Mesothelial cell of epicardium (in vitro differentiated cells): ENCODE measurements at places on chromosomes 13 and 19.

- no peak for DNase-seq
Measured at GRCh38 chr19:49442354-49442753, 1.0 kb upstream of the SLC17A7 start.

GRCh38 chr19:52237771-52238400 lies 31.5 kb upstream of the ZNF766 start:
- peak; percentile 63 for DNase-seq

- DNase-seq = no peak
Measured at GRCh38 chr19:56736571-56736970, 65.0 kb upstream of the ZNF835 start.

- DNase-seq = no peak
Measured at GRCh38 chr13:23705583-23705982, 135.4 kb downstream of the TNFRSF19 start.

DNA sequence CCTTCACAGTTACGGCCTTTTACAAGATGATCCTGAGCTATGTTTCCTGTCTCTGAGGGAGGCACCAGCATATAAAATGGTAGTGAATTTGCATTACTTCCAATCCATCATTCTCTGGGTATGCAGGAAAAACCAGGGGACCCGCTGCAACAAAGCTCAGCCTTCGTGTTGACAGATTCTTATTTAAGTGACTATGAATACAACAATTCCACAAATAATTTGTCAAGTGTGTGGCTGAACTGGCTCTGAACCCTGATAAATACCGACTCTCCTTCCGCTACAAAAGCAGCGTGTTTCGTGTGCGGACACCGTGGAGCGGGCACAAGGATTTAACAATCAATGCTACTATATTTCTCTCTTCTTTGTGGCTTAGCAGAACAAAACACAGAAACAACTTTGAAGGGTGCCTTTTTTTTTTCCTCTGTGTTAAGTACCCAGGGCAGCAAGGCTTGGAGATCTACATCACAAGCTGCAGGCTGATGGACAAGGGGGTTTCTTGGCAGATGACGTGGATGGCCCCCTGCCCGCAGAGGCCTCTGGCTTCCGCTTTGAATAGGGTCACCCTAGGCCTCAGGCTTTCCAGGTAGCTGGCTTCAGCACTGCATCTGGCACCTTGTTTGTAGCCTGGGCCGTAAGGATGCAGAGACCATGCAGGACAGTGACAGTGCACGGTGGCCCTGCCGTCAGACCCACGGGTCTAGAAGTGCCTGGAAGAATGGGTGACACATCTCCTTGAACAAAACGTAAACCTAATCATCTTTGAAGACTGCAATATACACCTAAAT lies 280.5 kb upstream of the TSHZ3 start:
- peak; percentile 39 for DNase-seq

GRCh38 chr19:45086480-45086879 lies 6.5 kb upstream of the PPP1R37 start:
- no peak for DNase-seq

DNA sequence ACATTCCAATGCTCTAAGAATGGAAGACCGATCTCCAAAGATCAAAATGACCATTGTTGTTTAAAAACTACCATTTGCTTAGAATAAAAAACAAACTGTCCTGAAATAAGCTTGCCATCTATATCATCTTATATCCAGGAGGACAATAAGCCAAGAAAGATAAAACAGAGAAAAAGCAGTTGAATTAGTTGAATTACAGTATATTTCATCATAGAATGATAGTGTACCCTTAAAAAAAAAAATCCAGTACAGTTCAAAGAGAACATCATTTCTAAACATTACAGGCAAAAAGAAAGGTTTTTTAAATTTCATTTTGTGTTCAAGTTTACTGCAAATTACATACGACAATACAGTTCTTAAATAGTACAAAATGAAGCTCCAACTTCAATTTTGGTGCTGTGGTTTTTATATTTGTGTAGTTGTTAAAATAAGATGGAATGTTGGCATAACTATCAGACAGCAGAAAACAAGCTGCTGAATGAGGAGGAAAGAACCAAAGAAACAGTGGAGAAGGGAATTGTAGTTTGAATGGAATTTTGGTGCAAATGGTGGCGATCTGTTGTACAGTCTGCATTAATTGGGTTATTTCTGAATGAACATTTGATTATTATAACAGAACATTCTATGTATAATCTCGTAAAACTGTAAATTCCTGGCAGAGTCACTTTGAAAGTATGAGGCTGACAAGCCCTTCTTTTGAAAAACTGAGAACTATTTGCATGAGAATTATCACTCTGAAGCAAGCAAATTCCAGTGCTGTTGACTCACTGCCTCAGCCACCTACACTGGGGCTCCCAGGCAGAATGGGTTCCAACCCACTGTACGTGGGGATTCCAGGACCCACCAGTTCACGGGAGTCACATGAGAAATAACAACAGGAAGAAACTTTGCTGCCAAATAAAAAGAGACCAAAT lies 37.7 kb downstream of the LHFPL6 start:
- DNase-seq = no peak

DNA sequence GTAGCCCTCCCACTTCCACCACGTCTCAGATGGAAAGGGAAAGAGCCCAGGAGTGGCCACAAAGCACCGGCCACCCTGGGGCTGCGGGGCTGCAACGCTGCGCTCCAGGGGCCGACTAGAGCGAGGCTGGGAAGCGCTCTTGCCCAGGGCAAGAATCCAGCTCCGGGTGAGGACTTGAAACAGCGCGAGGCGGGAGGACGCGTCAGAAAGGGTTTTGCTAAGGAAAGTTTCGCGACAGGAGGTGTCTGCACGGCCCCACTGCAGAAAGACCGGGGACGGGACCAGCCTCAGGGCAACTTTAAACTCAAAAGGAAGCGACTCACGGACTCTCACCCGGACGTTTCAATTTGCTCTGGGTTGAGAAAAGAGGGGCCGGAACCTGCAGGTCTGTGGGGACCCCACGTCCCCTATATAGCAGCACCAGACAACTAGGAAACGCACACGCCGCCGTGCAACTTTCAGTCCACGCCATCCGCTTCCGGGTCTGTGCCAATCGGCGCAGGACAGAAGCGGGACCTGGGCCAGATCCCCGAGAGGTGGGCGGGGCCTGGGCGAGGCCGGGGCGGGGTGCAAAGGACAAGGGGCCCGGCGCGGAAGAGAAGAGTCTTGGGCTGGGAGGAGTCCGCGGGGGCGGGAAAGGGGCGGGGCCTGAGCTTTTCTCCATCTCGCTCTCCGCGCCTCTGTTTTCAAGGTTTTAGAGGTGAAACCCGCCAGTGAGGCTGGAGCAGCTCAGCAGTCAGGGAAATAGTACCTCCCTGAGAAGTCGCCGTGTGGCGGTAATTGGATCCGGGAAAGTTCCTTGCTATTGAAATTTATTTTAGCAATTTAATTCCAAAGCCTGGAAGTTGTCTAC lies at the start of gene ZNF816:
Gene ZNF816 (minus strand): TSS at position 488 of the 853 bp plus-strand sequence. CDS start 6,792 bp downstream, outside the sequence.
- peak; percentile 98 for DNase-seq

DNA sequence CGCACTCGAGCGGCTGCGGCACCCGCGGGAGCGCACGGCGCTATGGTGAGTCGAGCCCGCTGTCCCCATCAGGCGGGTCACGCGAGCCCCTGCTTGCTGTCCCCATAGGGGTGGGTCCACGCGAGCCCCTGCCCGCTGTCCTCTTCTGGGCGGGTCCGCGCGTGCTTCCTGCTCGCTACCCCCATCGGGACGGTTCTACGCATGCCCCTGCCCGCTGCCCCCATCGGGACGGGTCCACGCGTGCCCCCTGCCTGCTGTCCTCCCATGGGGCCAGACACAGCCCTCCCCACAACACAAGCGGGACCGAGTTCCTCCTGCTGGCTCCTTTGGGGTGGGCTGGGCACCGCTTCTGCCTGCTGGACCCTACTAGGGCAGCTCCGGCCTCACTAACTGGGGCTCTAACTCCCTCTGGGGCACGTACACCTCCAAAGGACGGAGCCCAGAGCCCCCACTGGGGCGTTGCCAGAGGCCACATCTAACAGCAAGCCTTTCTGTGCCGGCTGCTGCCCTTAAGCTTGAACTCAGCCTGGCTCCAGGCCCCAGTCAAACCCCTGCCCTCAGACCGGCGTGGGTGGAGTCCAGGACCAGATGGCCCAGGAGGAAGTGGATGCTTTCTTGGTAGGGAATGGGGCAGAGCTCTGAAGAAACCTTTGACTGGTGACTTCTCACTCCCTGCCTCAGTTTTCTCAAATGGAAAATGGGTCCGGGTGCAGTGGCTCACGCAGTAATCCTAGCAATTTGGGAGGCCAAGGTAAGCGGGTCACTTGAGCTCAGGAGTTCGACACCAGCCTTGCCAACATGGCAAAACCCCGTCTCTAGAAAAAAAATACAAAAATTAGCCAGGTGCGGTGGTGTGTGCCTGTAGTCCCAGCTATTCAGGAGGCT lies 722 bp downstream of the COLGALT1 start:
- DNase-seq = no peak

DNA sequence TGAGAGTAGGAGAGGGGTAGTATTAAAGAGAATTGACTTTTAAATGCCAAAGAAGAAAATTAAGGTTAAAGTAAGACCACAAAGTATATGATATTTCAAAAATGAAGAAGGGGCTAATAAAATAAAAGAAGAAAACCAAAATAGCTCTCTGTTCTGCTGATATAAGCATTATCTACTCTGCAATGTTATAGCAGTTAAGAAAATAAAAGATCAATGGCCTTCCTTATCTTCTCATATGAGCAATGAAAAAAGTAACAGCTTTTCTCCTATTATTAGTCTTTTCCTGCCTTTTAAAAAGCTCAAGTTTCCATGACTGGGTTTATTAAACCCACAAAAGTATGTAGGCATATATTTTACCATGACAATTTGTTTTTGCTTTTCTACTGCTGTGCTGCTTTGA lies 126.4 kb downstream of the TBC1D4 start:
- DNase-seq = no peak

DNA sequence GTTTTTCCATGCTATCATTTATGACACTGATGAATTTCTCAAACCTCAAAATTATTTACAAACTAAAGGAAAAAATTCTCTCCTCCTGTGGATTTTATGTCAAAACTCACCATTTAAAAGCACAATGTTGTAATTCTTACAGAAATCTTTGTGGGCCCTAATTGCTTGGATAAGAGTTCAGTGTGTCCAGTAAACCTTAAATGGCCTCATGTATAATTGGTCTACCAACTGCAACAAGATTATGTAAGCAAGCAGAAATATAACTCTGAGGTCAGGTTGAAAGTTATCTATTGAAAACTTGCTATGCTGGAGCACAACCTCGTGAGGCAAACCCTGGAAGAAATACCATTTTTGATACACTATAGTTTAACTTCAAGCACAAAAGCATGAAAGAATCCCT lies 22.0 kb downstream of the VWA8 start:
- DNase-seq = no peak

DNA sequence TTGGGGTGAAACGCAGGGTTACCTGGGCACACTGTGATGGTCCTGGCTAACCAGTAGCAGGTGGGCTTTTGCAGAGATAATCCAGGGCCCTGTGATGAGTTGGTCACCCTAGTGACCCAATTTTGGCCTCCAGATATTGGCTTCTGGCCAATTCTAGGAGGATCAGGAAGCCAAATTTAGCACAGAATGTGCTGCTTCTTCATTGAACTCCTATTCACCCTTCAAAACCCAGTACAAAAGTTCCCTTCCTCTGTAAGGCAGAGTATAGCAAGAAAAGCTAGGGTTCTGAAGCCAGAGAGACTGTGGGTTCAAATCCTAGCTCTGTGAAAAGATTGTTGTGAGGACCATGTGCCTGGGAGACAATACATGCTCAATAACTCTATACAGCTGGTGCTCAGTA lies 70.8 kb downstream of the INSR start:
- no peak for DNase-seq

DNA sequence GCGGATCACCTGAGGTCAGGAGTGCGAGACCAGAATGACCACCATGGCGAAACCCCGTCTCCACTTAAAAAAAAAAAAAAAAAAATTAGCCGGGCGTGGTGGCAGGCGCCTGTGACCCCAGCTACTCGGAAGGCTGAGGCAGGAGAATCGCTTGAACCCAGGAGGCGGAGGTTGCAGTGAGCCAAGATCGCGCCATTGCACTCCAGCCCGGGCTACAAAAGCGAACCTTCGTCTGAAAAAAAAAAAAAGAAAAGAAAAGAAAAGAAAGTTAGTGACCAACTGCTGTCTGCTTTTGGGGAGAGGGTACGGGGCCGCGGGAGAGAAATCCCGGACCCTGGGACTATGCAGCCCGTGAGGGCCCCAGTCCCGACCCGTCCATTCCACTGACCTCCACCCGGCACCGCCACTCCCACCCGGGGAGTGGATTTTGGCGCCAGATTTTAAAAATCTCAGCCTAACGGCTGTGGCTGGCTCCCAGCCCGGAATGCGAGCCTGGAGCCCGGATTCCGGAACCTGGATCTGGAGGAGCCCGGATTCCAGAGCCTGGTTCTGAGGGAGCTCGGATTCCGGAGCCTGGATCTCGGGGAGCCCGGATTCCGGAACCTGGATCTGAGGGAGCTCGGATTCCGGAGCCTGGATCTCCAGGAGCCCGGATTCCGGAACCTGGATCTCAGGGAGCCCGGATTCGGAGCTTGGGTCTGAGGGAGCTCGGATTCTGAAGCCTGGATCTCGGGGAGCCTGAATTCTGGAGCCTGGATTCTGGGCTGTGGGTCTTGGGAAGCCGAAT lies 6.1 kb upstream of the LMNB2 start:
- DNase-seq = peak; percentile 83

- peak; percentile 48 for DNase-seq
Measured at GRCh38 chr19:55305491-55305890, 19.6 kb downstream of the TMEM150B start.

GRCh38 chr13:51557875-51558612 lies 26.2 kb upstream of the WDFY2 start:
- no peak for DNase-seq

DNA sequence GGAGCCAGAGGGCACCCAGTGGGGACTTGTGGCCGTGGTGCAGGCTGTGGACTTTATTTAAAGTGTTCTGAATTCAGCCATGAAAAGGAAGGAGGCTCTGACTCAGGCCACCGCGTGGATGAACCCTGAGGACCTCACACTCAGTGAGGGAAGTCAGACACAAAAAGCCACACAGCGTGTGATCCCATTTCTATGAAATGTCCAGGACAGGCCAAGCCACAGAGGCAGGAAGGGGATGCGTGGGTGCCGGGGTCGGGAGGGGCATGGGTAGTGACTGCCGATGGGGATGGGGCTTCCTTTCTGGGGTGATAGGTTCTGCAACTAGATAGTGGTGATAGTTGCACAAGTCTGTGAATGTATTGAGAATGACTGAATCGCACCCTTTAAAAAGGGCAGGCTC lies 8.7 kb upstream of the ZBTB7A start:
- DNase-seq = no peak

GRCh38 chr19:54533476-54533875 lies 30.8 kb downstream of the LAIR2 start:
- DNase-seq = no peak
